ENCODE measurements at places on chromosomes 1 and 21.

GRCh38 chr21:37461479-37461878 lies 94.9 kb downstream of the DYRK1A start:
- no peak for DNase-seq

DNA sequence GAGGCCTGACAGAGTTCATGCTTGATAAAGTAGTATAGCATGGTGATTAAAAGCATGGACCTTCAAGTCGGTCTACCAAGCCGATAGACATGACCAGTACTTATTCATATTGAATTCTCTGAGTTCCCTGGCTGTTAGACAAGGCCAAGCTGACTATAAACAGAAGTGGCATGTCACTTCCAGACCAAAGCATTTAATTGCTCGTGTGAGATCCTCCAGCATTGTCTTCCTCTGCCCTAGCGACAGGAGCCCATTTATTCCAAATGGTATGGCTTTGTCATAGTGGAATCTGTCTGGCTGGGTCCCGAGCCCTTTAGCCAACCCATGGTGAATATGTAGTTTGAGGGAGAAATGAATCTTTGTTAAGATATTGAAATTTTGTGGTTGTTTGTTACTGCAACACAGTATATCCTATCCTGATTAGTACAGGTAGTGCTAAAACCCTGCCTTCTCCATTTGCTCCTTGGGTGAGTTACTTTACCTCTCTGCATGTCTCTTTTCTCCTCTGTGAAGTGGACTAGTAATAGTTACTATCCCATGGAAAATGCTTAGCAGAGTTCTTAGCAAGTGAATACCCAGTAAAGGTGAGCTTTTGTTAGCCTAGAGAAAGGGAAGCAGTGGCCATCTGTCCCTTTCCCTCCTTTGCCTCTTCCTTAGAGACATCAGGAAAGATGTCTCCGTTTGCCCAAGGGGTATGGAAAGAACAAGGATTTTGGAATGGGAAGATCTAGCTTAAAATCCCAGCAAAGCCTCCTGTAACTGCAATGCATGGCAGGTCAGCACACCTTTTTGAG lies 77.6 kb upstream of the CD1D start:
- DNase-seq = no peak

GRCh38 chr1:4762146-4762545 lies 107.7 kb downstream of the AJAP1 start:
- DNase-seq = no peak

- no peak for DNase-seq
Observed at GRCh38 chr1:229325853-229326487, 16.9 kb downstream of the CCSAP start.

DNA sequence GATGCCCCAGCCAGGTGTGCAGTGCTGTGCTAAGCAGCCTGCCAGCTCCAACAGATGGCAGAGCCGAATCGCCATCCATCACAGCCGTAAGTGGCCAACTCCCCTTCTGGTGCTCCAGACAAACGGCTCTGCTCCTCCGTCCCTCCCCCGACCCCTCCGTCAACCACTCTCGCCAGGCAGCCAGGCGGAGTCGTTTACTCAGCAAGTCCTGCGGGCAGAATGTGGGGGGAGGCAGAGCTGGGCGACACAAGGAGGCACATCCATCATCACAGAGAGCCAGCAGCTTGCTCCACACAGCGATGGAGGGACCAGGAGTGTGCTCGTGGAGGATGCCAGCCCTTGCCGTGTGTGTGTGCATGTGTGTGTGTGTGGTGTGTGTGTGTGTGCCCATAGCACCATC lies 206.6 kb upstream of the GRIK3 start:
- no peak for DNase-seq

- DNase-seq = no peak
Observed at GRCh38 chr21:16376673-16377072, 646.9 kb downstream of the USP25 start.

- peak; percentile 78 for DNase-seq
Observed at GRCh38 chr1:177307771-177308170, 137.0 kb downstream of the BRINP2 start.

GRCh38 chr1:42833981-42834380 lies 12.4 kb upstream of the ZNF691 start:
- DNase-seq = no peak

GRCh38 chr1:206729507-206729906 lies 41.1 kb upstream of the IL19 start:
- DNase-seq = no peak

- peak; percentile 95 for DNase-seq
Observed at GRCh38 chr21:37338671-37339551, 27.7 kb upstream of the DYRK1A start.

DNA sequence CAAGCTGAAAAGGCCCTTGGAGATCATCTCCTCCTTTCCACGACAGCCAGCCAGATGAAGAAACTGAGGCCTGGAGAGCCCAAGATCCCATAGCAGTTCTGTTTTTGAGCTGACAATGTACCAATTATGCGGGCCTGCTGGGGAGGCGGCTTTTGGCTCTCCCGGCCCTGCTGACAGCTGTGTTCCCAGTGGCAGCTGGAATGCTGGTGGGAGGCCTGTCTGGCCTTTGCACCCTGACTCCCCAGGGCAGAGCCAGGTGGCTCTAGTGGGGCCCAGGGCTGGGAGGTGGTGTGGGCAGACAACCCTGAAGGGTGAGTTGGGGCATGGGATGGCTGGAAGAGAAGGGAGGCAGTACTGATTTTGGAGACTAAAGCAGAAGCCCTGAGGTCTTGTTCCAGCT lies 30.7 kb upstream of the WASF2 start:
- no peak for DNase-seq

- no peak for DNase-seq
Observed at GRCh38 chr1:206558794-206559671, 51.7 kb downstream of the RASSF5 start.

- DNase-seq = no peak
Observed at GRCh38 chr1:67464746-67465145, 34.5 kb upstream of the SERBP1 start.

GRCh38 chr1:191739544-191739943 lies 418.7 kb upstream of the RGS18 start:
- DNase-seq = no peak

DNA sequence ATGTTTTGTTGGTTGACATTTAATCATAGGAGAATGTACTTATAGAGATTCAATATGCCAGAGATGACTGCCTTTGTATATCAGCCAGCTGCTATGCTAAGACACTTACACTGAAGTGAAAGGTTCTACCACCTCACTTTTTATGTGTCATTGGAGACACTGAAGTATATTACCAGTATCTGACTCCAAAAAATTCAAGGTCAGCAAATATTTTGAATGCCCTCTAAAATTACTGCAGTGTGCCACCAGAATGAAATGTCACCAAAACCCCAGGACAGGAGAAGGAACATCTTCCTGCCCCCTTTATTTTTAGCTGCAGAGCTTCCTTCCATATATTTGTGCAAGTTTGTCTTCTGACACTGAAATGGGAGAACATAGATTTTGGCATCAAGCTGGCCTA lies 141.5 kb downstream of the LRRC40 start:
- DNase-seq = no peak

DNA sequence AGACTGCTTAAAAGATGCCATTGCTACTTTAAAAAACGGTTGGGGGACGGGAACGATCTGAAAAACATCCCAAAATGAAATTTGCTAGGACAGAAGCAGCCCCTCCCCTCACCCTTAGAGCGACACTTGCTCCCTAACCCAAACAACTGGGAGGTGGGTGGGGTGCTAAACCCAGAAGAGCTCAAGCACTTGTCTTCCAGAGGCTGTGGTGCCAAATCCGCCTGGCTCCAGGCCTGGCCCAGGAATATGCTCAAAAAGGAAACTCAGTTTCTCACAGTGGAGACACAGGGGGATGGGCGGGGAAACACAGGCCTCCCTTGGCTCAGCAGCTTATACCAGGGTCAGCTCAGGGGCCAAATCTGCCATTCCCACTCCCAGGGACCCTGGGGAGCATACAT lies 644 bp upstream of the PBXIP1 start:
- DNase-seq = no peak

- DNase-seq = no peak
Observed at GRCh38 chr1:158148468-158148867, 32.2 kb upstream of the CD1D start.

GRCh38 chr1:218964471-218965185 lies 209.1 kb upstream of the LYPLAL1 start:
- no peak for DNase-seq

GRCh38 chr21:37704751-37705150 lies 211.5 kb downstream of the KCNJ6 start:
- DNase-seq = no peak

GRCh38 chr1:107682467-107682866 lies 282.5 kb downstream of the VAV3 start:
- DNase-seq = no peak

DNA sequence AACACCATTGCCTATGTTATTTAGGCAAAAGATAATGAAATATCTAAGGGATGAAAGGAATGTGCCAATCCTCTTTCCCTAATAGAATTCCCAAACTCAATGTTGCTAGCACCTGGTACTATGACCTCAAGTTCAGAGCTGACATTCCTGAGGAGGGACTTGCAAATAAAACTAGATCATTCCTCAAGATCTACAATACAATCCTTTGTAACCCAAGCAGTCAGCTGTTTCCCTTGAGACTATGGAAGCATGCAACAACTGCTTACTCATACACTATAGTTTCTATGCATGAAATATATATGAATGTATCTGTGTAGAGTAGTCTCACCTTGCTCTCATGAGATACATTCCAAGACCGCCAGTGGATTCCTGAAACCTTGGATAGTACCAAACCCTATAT lies 65.0 kb downstream of the ABL2 start:
- peak; percentile 95 for DNase-seq

- no peak for DNase-seq
Observed at GRCh38 chr1:231171623-231172197, 9.9 kb downstream of the TRIM67 start.

GRCh38 chr1:47431534-47431933 lies 6.3 kb upstream of the FOXD2 start:
- DNase-seq = peak; percentile 73

DNA sequence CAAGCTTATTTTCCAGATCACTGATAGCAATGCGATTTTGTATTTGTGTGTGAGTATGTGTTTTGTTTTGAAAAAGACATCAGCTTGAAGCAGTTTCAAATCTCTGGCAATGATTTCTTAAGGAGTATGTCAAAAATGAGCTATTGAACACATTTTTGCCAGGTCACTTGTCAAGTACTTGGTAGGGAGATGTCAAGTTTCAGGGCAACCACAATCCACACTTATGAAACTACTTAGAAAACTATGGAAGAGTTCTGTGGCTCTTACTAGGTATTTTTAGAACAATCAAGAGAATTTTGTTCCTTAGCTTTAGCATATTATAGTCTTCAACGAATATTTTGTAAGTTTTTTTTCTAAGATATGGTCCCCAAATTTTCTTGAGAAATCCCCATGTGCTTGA lies 318.8 kb upstream of the ZRANB2 start:
- DNase-seq = no peak

DNA sequence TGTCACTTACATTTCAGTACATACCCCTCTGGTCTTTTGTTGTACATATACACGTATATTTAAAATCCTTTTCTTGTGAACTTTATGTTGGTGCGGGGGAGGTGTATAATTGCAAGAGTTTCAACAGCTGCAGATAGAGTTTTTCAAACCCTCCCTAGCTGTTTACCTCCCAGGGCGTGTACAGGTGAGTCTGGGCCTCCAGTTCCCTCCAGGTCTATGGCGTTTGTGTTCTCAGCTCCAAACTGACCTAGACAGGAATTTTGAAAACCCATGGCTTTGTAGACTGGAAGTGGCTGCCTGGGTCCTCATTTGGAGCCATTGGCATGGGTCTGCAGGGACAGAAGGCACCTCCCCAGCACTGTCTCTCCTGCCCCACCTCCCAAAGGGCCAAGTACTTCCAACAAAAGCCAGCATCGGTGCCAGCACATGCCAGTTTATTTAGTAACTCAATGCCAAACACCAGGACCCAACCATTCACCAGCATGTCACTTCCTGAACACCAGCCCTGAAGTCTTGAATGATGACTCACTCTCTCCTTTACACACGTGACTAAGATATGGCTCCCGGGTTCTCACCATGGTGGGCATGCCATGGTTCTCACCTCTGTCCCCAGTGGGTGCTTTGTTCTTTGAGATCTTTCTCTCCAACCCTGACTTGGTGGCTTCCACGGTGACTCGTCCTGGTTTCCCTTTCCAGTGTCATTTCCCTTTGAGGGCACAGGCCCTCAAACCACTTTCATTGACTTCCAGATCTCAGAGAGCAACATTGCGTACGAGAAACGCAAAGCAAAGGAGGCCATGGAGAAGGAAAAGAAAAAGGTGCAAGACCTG lies 57.3 kb upstream of the EFHD2 start:
- peak; percentile 82 for DNase-seq

- no peak for DNase-seq
Observed at GRCh38 chr1:151760597-151761385, 2.5 kb downstream of the MRPL9 start.

- no peak for DNase-seq
Observed at GRCh38 chr1:59044535-59045121, 252.3 kb upstream of the FGGY start.

GRCh38 chr1:101379037-101379436 lies 142.2 kb downstream of the S1PR1 start:
- DNase-seq = no peak
